Dermis blood vessel endothelial cell (primary cell): ENCODE measurements at places on chromosomes 7 and 10.

DNA sequence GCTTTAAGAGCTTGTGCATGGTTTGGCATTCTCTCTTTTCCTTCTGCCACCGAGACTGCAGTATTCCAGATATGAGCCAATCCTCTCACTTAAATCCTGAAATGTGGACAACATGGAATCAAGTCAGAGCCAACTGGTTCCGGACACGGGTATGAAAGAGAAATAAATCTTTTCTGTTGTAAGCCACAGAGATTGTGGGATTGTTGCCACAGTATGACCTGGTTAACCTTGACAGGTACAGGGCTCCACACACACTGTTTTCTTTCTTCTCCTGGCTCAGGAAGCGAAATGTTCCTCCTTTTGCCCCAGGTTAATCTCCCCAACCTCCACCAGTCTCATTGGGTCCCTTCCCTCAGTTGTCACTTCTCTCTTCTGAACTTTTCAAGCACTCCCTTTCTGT is 6.5 kb upstream of the NAMPT start:
- no peak for DNase-seq

DNA sequence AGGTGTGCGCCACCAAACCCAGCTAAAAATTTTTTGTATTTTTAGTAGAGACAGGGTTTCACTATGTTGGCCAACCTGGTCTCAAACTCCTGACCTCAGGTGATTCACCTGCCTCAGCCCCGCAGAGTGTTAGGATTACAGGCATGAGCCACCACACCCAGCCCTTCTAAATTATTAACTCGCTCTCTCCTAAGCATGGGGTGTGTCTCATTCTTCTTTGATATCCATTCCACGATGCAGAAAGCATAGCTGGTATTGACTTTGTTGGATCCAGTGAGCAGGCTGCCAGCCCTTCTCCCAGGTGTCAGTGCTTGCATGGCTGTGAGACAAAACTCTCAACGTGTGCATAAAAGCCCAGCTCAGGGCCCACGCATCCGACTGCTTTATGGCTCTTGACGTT is 254.1 kb upstream of the PFKP start:
- DNase-seq, result no peak

GRCh38 chr7:139043823-139044812 is 8.3 kb upstream of the ZC3HAV1L start:
- DNase-seq, result peak; percentile 24

DNA sequence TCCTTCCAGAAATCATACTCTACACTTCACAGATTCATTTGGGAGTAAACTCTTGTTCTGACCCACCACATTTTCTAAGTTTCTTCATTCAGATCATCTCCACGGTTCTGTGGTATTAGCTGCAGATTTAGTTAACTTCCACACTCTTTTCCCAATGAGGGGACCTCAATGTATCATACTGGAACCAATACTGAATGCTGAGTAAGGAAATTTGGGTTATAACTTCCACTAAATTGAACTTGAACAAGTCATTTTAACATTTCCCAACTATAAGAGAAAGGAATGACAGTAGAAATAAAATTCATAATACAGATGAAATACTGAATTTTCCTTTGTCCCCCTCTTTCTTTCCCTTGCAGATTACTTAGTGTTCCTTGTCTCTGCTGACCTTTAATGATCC is 131.4 kb downstream of the VPS41 start:
- no peak for DNase-seq

GRCh38 chr10:3584926-3585784 is 199.9 kb downstream of the KLF6 start:
- no peak for DNase-seq

DNA sequence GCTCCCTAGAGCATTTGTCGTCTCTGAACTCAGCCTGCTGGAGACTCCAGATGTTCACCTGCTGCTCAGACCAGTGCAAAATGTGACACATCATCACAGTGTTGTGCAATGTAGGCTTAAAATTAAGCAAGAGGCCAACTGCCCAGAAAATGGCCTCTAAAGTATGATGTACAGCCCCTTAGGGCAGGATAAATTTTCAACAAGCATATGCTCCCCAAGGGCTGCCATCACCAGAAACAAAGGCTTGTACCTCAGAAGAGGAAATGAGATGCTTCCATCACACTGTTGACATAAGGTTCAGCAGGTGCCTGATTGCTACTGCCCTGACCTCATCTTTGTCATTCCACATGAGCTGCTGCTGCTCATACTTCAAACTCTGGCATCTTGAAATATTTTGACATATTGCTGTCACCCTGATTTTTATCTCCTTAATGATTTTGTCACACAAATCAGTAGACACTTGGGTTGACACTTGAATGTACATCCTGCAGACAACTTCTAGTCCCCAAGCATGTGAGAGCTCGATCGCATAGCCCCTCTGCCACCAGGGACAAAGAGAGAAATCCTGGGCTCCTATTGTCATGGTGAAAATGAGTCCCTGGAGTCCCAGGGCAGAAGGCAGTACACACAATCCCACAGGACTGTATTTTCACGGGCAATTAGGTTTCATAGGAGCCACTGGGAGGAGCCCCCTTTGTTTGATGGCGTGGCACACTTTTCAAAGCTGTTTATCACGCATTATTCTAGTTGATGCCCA is 219.7 kb upstream of the STK17A start:
- DNase-seq, result no peak

DNA sequence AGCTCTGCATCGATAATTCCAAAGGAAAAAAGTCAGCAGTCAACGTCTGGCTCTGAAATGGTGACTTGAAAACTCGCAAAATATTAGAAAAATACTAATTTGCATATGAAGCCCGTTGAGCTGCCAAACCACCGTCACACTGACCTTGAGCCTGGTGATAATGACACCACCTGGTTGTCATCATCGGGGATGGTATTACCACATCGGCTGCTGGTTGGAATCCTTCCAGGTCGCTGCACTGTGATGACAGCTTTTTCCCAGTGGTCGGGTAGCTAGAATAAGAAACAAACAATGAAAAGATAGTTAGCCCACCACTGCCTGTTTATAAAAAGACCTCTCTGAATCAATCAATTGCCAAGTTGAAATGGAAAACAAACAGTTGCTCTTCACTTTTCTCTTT is 41.6 kb downstream of the LAMB1 start:
- no peak for DNase-seq

GRCh38 chr7:23373151-23374004 is 74.2 kb downstream of the MALSU1 start:
- peak; percentile 69 for DNase-seq

DNA sequence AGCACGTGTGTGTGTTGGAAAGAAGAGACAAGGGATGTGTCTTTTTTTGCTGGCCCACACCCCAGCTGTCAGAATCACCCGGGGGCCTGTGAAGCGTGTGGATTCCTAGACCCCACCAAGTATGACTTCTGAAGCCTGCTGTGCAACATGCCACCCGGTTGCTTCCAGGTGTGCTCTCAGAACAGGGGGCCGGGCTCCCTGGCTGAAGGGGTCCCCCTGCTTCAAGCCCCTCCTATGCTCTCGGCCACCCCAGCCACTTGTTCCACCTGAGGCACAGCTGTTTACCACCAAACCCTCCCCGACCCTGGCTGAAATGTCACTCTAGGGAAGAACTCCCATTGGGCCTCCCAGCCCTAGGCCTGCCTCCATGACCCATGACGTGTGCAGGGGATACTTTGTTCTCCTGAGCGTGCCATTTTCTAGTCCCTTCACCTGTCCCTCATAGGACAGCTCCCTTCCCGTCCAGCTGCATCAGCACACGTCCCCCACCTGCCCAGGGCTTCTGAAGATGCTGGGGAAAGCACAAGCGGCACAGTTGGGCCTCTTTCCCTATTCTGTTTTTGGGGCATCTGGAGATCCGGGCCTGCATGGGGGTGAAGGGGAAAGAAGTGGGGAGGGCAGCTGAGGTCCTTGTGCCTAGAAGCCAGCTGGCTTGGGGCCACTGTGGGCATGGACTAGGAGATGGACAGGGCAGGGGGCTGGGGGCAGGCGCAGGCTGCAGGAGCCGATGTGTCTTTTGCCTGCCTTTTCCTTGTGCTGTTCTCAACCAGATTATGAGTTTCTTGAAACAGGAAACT is 33.3 kb downstream of the CRHR2 start:
- no peak for DNase-seq

DNA sequence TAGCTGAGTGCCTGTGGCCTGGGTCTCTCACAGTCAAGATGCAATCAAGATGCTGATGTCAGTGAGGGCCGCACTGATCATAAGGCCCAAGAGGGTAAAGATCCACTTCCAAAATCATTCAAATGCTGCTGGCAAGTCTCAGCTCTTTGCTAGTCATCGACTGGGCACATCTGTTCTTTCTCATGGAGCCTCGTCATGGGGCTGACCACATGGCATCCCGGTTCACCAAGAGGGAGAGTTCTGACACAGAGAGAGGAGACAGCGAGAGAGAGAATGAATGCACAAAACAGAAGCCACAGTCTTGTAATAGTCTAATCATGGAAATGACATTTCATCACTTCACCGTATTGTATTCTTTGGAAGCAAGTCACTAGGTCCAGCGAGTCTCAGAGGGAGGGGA is 1067.5 kb upstream of the C7orf33 start:
- no peak for DNase-seq

- DNase-seq, result peak; percentile 88
Measured at GRCh38 chr7:128459394-128459878, 3.8 kb downstream of the HILPDA start.

DNA sequence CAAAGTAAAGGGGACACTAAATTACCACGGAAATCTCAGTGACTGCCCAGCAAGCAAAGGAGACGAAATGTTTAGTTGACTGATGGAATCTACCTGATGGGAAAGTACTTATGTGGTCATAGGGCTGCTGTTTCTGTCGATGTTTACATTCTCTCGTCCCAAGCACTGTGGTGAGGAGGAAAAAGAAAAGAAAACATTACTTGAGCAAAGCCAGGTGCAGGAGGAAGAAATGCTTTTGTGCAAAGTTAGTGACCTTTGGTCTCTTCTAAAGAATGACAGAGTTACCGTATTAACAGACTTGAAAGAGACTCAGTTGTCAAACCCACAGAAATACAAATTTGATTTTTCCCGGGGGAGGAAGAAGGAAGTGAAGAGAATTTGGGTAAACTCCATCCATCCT is 43.3 kb upstream of the FMC1 start:
- DNase-seq, result peak; percentile 19

DNA sequence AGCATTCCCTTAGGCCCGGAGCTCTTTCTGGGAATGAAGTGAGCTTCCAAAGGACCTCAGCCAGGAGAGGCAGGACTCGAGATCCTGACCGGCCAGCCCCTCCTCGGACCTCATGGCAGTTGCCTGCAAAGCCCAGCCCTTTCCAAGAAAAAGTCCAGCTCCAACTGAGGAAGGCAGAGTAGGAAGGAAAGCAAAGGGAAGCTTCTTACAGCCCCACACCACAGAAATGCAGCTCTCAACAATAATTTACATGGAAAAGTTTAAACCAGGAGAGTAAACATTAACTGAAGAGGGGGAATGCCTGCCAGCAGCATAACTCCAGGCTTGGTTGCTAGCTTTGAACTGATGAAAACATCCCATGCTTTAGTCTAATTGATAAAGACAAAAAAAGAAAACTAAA is 153.9 kb upstream of the PFKP start:
- DNase-seq, result no peak

- no peak for DNase-seq
Measured at GRCh38 chr10:113169853-113170460, 219.9 kb downstream of the TCF7L2 start.

DNA sequence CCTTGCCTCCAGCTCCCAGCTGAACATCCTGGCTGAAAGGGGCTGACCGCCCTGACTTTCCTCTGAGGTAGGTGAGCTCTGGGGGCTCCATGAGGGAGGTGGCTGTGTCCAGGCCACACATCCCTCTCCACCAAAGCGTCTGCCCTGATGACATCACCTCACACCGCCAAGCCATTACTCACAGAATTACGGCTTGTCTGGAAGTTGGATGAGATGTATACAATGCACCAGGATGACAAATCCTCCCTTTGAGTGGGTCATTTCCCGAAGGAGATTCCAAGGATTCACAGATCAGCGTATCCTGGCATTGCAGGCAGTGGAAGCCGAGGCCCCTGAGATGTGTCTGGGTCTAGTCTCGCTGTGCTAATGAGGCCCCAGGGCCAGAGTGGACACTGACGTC is 15.1 kb upstream of the RET start:
- peak; percentile 6 for DNase-seq

DNA sequence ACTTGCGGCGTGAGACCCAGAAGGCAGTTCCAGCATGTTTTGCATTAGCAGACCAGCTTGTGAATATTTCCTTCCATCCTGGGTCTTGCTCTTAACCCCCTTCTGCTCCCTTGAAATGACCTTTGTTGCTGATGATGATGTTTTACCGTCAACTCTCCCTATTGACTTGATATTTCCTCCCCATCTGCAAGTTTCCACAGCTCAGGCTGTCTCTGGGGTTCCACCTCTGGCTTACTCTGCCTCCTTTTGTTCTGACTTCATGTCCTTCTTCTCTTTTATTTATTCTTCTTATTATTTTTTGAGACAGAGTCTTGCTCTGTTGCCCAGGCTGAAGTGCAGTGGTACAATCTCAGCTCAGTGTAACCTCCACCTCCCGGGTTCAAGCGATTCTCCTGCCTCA is 17.2 kb downstream of the BAMBI start:
- no peak for DNase-seq

- peak; percentile 90 for DNase-seq
Measured at GRCh38 chr10:129035052-129035827, 431.8 kb upstream of the MGMT start.

DNA sequence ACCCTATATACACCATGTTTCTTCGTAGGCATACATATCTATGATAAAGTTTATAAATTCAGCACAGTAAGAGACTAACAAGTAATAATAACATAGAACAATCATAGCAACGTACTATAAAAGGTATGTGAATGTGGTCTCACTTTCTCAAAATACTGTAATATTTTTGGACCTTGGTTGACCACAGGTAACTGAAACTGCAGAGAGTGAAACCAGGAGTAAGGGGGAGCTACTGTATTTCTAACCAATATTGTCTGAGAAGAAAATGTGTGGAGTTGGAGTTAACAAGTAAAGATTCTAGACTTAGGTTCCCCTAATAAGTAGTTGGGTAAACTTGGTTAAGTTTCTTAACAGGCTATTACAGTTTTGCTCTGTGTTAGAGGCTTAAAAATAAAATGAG is 72.1 kb downstream of the GNAI1 start:
- no peak for DNase-seq

DNA sequence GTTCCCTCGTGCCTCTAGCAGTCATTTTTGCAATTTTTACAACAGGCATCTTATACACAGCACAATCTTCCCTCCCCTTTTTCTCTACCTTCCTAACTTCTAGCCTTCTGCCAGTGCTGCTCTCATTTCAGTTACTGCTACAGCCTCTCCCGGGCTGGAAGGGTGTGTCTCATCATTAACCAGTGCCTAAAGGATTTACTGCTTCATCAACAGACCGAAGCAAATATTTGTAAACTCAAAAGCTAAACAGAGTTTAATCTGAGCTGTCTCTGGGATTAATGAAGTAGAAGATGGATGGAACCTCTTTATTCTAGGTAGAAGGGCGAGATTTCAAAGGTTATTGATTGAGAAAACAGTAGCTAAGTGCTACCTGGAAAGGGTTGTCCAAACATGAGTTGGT is 94.3 kb downstream of the PRPF18 start:
- DNase-seq, result no peak

DNA sequence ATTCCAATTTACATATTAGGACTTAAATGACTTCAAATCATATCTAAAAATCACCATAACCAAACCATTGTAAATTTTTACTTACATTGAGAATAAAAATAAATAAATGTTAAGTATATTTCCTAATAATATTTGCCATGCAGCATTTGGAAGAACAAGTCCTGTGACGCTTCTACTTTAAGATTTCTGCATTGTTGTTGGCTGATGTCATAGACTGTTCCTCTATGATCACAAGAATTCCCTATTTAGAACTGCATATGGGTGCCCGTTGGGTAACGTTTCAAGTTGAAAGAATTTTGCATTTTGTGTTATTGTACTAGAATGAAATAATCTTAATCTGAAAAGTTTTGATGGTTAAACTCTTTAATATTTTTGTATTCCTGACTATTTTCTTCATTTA is 5.1 kb upstream of the ITGB1 start:
- DNase-seq, result peak; percentile 71
